ENCODE measurements at places on chromosomes 5 and 9.

DNA sequence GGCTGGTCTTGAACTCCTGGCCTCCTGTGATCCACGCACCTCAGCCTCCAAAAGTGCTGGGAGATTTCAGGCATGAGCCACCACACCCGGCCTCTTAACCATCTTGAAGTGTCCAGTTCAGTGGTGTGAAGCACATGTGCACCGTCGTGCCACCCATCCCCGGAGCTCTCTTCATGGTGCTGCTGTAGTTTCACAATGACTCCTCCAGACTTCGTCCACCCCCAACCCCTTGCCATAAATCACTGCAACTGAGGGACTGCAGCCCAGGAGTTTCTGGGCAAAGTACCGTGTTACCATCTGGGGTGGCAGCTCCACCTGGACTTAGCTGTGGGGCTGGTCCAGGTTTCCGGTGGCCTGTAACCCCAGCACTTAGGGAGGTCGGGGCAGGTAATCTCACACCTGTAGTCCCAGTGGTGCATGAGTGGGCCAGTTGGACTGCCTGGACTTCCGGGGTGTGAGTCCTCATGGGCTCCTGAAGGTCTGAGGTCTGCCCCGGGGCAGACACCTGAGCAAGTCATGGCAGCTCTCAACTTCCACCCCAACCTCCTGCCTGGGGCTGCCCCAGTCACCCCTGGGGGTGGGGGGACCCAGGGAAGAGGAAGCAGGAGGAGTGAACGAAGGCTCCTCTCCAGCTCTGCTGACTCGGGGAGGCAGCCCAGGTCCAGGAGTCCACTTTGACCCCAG, 6.6 kb upstream of the N4BP3 start:
- no peak for DNase-seq

- no peak for DNase-seq
These were observed 59.6 kb downstream of the NEURL1B start for GRCh38 chr5:172700365-172701290.

- no peak for DNase-seq
These were observed 149.9 kb upstream of the ANKH start for GRCh38 chr5:15021266-15022046.

- DNase-seq = peak; percentile 79
These were observed at the start of gene HOMER1 for GRCh38 chr5:79513704-79514390. HOMER1 (minus strand) TSS chr5:79514134; CDS start chr5:79512774, 1,360 bp downstream.

DNA sequence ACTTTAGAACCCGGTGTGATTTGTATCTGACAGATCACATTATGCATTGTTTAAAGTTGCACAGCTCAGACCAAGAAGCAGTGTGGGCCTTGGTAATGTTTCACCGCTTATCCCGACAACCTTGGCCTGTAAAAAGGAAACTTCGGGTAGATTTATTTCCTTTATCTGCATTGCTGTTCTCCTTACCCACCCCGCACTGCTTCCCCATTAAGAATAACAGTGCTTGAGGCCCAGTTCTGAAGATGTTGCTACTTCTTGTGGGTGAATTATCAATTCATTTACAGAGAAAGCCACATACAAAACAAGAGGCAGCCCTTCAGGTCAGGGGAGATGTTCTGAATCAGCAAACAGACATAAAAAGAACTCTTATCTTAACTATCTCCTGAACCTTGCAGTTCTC, 8.4 kb downstream of the SMARCA2 start:
- no peak for DNase-seq

GRCh38 chr5:138654281-138654867, 79.2 kb upstream of the HSPA9 start:
- peak; percentile 60 for DNase-seq

DNA sequence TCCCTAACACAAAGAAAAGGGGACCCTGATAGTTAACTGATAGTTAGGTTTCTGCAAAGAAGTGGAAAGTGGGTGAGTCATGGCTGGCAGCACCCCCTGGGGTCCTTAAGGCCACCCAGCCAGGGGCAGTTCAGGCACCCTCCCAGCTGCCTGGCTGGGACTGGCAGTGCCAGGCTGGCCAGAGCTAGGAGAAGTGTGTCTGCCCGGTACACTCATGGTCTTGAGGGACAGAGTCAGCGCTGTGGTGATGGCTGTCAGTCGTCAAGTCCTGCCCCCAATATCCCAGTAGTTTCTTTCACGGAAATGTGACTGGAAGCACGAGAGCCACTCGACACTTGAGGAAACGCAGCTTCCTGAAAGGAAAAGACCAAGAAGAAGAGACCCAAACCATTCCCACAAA, 22.3 kb upstream of the CNOT6 start:
- no peak for DNase-seq

DNA sequence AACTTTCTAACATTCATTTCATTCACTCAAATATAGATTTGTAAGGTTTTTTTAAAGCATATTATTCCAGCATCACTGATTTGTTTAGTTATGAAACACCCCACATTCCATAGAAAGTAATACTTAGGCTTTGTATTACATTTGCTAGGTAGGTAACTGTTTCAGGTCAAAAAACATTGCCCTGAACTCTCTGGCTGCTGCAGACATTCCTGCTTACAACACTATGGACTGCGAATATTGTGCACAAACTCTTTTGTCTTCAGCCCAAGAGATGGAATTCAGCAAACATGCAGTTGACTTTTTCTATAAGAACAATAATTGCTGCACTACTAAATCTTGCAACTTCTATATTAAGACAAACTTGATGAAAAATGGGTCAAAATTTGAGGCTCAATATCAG, 301.0 kb downstream of the ARL15 start:
- DNase-seq = no peak

GRCh38 chr5:90144625-90145327, 264.8 kb downstream of the CETN3 start:
- no peak for DNase-seq

DNA sequence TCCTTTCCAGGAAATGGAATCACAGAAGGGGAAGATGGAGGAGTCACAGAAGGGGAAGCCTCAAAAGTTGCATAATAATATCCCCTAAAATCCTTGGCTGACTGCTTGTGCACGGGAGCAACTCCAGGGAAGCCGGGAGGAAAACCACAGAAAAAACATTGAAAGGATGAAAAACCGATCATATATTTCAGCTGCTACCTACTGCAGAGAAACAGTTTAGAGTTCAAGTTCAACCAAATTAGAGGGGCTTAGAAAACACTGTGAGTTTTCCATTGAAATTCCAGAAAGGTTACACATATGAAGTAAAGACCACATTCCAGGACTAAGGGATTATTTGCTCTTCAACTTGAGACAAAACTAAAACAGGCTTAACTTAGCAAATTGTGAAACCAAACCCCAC, 37.6 kb upstream of the MTAP start:
- DNase-seq = no peak

GRCh38 chr5:173968154-173968797, 20.7 kb upstream of the C5orf47 start:
- no peak for DNase-seq

GRCh38 chr5:135072387-135073281, 38.6 kb upstream of the PITX1 start:
- no peak for DNase-seq

DNA sequence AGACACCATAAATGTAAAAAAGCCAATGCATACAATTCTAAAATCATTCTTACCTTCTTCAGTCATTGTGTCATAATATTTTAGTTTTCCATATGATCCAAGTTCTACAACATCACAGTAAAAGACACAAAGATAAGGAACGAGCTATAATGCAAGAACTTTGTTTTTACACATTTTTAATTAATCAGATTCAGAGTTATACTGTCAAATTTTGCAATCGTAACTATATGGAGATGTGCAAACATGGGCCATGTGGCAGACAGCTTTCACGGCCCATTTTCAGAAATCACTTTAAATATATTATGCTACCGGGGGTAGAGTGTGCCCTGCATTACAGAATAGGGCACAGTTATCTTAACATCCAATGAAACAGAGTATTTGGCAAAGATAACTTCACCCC, 188.4 kb downstream of the ACER2 start:
- no peak for DNase-seq

- DNase-seq = no peak
These were observed 553.2 kb downstream of the MAT2B start for GRCh38 chr5:164058621-164059020.

DNA sequence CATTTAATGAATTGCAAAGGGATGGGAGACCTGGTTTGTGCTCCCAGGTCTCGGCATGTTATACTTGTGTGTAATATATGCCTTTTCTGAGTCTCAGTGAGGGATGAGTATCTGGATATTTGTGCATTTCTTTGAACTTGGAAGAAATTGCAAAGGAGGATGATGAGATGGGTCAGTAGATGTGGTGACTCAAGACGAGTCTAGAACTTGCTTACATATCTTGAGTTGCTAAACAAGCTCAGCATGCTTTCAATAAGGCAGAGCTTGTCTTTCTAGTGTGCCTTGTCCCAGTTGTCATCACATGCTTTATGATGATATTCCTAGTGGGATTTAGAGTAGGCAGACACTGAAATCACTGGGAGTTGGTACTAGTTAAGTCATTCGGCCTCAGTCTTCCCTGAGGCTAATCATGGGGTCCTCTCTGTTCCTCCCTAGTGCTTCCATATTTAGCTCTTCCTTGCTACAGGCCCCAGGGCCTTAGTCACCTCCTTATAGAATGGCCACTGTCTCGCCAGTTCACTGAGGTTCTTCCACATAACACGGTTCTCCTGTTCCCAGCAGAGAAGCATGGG, 222.3 kb downstream of the ARRDC3 start:
- DNase-seq = no peak

- no peak for DNase-seq
These were observed 27.2 kb downstream of the FBXW2 start for GRCh38 chr9:120765910-120766425.

DNA sequence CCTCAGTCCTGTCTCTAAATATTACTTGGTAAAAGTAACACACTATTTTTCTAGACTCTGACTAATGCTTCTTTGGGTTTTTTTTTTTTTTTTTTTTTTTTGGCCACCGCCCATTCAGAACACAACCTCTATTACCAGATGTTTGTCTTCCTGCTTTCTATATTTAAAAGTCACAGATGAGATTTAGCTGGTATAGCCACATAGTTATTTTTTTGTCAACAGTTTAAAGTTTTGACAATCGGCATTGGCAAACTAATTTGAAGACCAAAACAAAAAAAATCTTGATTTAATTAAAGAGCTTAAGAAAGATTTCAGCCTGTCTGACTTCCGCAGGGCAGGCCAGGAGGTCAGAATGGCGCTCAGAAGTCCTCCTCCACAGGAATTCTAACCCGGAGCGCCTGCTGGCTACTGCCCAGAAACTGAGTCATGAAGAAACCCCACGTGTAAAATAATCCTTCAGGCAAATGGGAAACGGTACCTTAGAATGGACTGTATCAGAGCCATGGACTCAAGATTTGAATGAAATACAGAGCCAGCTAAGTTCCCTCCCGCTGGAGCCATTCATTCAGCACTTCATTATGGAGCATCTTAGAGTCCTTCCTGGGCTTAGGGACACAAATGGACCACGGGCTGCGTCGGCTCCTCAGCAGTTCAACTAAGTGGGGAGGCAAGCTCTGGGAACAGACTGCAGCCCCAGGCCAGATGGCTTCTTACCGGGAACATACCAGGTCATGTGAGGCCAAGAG, 55.6 kb downstream of the PTPDC1 start:
- no peak for DNase-seq

GRCh38 chr5:161302559-161302958, 244.0 kb downstream of the GABRB2 start:
- DNase-seq = no peak

- peak; percentile 19 for DNase-seq
These were observed 1.4 kb downstream of the NRG2 start for GRCh38 chr5:140041492-140042392.

DNA sequence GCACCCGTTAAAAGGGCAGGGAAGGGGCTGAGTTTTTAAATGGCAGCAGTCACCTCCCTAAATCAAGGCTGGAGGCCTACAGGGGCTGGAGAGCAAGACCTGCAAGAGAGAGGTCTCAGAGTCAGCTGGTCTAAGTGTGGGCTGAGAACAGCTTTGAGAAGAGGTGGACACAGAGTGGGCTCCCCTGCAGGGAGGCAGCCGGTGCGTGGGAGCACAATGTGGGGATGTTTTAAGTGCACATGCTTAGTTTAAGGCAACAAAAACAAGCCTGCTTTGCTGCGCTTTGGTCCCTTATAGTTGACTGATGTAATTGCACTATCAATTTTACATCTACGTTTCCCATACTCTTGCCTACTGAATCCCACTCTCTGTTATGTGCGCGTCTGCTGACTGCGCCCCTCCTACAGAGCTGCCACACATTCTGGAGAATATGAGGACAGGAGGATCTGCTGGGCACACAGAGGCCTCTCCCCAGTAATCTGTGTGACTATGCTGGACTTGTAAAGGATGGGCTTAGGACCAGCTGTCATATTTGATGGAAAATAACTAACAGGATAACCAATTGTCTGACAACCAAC, 62.0 kb upstream of the ICE1 start:
- DNase-seq = no peak

- DNase-seq = no peak
These were observed 417.5 kb downstream of the EFNA5 start for GRCh38 chr5:107253246-107253645.

DNA sequence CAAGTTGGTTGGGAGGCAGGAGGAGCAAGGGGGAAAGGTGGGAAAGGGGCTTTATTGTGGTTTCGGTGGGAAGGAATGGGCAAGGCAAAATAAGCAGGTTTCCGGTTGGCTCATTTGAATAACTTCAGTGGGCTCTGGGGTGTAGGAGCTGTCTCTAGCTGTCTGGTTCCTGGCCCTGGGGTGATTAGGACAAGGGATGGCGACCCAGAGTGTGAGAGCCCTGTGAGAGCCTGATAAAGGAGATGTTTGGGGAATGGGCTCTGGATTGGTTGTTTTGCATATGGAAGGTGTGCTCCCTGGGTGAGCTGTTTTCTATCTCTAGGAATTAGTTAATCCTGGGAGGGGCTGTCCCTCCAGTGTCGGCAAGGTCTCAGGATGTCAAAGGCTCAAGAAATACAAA, 15.4 kb downstream of the ANKRD34B start:
- no peak for DNase-seq

GRCh38 chr9:131289301-131290035, at the start of gene PLPP7:
PLPP7 (plus strand) TSS chr9:131289723; CDS start chr9:131289998, 275 bp downstream.
- DNase-seq = no peak

DNA sequence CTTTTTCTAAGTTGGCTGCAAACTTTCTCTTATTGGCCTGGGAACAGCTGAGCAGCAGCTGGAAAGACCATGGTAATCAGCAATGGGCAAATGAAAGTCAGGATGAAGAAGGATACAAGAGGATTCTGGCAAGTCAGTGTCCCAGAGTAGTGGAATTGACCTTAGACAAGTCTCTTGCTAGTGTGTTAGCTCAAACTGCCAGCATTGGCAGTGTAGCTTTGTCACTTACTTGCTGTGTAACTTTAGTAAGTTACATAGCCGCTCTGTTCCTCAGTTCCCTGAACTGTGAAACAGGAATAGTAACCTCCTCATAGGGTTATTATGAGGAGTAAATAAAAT, 3.6 kb downstream of the ALDH1A1 start:
- DNase-seq = no peak

- no peak for DNase-seq
These were observed 376.9 kb downstream of the DTWD2 start for GRCh38 chr5:118611332-118611945.

DNA sequence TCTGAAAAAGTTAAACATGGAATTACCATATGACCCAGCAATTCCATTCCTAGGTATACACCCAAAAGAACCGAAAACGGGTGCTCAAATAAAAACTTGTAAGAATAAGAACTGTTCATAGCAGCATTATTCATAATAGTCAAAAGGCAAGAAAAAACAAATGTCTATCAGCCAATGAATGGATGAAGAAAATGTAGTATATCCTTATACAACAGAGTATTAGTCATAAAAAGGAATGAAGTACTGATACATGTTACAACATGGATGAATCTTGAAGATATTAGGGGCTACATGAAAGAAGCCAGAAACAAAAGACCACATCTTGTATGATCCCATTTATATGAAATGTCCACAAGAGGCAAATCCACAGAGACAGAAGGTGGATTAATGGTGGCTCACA, 15.6 kb upstream of the BRD3 start:
- no peak for DNase-seq

Measured in activated T-cell treated with anti-CD3 and anti-CD28 coated beads, Interleukin-2, amount 50 U/mL, for 1 hour (primary cell).